ENCODE measurements at places on chromosomes 3 and 15.

DNA sequence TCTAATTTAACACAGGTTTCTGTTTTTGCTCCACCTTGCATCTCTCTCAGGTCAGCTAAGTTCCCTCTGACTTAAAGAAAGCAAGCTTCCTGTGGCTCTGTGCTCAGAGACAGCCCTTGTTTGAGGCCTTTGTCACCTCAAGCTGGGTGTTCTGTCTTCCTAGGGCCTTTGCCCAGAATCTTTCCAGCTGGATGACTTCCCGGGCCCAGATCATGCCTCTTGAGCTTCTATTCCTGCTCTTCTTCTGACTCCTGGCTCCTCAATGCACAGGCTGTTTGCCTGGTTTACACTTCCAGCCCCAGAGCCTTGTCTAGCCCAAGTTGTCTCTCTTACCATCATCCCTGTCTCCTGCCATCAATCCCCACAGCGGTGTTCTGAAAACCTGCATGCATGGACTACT lies 300.6 kb downstream of the VPS13C start:
- no peak for DNase-seq

DNA sequence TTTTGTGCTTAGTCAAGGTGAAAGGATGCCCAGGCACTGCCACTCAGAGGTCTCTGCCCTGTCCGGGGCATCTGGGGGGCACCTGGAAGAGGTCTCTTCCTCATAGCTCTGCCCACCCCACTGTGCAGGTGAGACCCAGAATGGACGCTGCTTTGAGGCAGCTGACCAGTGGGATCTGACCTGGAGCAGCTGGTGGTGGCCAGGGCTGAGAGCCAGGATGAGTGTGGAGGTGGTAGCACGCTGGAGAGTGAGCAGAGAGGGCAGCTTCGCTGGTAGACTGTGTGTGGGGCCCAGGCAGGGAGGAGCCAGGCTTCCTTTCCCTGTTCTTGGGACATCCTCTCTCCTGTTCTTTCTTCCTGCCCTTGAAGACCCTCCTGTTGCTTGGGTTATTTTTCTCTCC lies 32.2 kb upstream of the PLA2G4E start:
- DNase-seq = no peak

- no peak for DNase-seq
Observed at GRCh38 chr3:34111361-34111760, 312.9 kb downstream of the PDCD6IP start.

DNA sequence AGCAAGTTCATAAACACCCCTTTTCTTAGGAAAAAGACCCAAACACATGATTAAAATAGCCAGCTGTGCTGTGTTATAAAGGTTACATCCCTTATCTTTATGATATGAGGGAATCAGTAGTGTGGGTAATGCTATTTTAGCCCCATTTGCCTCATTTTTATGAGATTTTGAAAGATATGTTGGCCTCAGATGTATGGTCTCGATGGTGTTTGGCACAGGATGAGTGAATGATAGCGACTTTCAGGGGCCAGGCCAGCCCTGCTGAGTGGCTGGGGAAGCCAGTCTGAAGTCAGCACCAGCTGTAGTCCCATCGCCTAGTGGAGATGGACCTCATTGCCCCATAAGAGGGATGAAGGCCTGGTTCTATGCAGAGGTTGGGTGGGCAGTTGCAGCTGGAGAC lies 105.0 kb upstream of the HACD2 start:
- no peak for DNase-seq

DNA sequence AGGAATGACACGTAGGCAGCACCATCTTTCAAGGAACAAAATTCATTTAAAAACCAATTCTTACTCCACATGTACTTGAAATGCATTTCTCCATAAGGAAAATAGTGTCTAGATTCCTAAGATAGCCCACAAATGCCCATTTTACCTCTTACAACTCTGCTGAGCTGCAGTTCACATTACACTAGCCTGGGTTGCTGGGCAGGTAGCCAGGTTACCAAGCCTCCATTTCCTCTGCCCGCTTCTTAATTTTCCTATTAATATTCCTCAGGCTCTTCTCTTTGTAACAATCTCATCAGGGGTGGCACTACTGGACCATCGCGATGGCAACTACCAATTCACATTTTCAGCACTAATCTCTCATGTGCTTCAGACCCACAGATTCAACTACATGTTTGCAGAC lies 10.8 kb downstream of the ATP13A3 start:
- DNase-seq = no peak

GRCh38 chr3:177158461-177158860 lies 38.8 kb downstream of the TBL1XR1 start:
- no peak for DNase-seq

DNA sequence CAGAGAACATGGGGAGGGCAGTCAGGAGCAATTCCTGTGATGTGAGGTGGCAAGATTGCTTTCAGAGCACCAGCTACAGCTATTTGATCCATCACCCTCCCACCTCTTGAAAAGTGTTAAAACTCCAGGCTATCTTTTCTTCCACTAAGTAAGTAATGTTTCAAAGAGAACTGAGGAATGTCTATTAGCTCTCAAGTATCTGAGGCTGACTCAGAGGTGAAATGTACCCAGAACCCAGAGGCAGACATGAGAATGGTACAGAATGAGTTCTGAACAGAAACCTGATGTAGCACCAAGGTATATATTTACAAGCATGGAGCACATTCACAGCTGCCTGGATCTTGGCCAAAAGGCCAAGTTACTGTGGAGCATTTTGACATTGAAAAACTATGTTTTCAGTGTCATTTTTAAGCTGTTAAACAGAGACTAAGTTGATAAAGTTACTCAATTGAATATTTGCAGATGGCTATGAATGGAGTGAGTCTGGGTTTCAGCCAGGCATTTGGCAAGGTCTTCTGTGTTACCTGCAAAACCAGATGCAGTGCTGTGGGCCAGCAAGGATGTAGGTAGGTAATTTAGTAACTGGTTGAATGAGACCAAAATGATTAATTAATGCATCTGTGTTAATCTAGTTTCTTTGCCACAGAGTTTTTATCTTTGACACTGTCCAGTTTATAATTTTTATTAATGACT lies 227.7 kb upstream of the CD96 start:
- no peak for DNase-seq

DNA sequence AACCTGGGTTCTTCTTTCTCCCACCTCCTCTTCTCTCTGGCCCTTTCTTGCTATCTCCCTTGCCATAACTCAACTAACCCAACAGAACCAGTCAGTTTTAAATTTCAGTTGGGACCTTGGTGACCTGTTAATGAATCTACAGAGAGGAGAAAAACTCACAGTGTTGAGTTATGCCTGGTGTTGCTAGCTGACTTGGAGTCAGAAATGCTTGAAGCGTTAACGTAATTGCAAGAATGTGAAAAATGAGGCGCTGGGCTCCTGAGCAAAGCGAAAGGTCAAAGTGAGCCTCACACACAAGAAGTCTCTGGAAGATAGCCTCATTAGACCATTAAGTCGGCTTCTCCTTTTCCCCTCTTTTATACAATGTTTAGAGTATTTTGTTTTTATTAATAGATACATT lies 18.4 kb downstream of the MEIS2 start:
- DNase-seq = no peak

GRCh38 chr3:156787926-156788663 lies 38.1 kb upstream of the LEKR1 start:
- DNase-seq = no peak

- no peak for DNase-seq
Observed at GRCh38 chr3:134707908-134708597, 57.2 kb upstream of the KY start.

DNA sequence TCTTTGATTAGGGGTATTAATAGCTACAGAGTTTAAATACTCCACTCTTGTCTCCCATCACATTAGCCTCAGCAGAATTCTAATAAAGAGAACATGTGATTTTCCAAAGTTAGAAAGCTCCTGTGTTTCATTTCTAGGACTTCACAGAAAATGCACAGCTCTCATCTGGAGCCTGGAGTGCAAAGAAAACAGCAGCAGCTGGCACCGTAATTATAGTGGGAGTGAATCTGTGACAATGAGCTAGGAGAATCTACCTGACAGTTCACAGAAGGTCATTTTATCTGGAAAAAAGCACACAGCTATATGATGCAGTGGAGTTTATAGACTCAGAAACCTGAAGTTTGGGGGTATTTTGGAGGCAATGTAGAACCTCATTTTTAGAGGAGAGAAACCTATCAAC lies 5.4 kb upstream of the TRIM59 start:
- no peak for DNase-seq

DNA sequence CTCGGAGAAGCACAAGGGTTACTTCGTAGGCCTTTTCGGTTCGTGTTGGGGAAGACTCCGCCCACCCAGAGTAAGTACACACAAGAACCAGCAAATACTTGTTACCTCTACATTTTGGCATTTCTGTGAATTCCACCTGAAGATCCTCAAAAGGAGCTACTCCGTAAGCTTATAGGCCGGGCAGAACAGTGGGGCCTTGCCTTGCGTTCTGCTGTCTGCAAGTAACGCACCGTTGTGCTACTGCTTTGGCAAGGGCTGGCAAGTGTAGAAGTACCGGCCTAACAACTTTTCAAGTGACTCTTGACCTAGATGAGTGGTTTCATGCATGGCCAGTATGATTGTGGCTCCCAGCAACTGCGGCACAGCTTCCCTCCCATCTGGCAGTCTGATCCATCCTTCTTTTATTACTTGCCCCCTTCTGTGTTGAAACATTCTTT lies 6.4 kb upstream of the DNAAF4 start:
- DNase-seq = no peak

DNA sequence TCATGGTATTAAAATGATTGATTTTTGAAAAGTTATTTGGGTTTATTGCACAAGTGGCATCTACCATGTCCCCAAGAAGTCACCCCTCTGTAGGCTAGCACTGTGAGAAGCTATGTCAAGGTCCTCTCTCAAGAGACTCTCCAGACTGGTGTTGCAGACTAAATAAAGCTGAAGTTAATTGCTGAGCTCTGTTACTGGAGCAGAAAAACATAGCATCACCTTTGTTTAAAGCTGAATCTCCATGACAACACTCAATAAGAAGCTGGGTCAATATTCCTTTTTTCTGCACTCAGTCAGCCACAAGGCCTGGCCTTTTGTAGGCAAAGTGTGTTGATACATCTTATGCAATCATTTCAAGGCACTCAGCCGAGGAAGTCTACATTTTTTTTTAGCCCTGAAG lies 806.6 kb upstream of the LMCD1 start:
- no peak for DNase-seq

DNA sequence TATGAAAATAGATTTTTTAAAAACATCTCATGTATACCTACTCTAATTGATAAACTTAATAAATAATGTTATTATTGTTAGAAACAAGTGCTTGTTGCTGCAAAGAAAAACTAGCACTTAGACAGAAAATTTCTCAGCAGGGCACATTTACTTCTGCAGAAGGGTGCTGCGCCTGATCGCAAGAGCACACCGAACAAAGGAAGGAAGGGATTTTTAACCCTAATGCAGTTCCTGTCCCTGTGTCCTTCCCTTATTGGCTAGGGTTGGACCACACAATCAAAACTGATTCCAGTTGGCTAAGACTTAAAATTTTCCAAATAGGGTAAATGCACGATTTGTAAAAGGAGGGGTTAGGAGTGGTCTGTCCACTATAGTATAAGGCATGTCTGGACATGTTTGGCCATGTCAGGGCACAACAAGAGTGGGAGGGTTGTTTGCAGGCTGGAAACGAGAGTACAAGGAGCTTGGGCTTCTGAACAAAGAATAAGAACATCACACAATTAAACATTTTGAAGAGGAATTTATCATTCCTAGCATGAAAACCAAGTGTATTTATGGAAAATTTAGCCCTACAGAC lies 4.7 kb downstream of the DTWD1 start:
- no peak for DNase-seq

- DNase-seq = no peak
Observed at GRCh38 chr3:30893678-30894325, 659 bp downstream of the GADL1 start.
